ENCODE measurements at places on chromosomes 16 and 17. TPM values are rescaled to one million over a fixed set of nuclear protein-coding genes. Genes with fewer than 3 reads are reported as not detected.

The KRTAP4-1 gene
- not detected for total RNA-seq

The ABCA8 gene
- 90.5 TPM for total RNA-seq

The NR1D1 gene
- total RNA-seq, result 15.5 TPM

The TBC1D16 gene
- 111 TPM for total RNA-seq

The CSH1 gene
- total RNA-seq, result not detected

The MAF gene
- 100 TPM for total RNA-seq

The RFNG gene
- total RNA-seq, result 46.1 TPM

The TM4SF5 gene
- total RNA-seq, result not detected

The NOG gene
- 0.74 TPM for total RNA-seq

The MT1E gene
- 410 TPM for total RNA-seq

The SRCIN1 gene
- 10.1 TPM for total RNA-seq

The CMTM3 gene
- 48.1 TPM for total RNA-seq

The ANKRD40CL gene
- not detected for total RNA-seq

The GDPD3 gene
- total RNA-seq, result 4.3 TPM

The SULT1A1 gene
- 36.2 TPM for total RNA-seq

The IL17C gene
- total RNA-seq, result not detected

The ZNF469 gene
- 2.5 TPM for total RNA-seq

The DHX40 gene
- 21.3 TPM for total RNA-seq

The PPY gene
- not detected for total RNA-seq

The CAVIN1 gene
- total RNA-seq, result 681 TPM

The FA2H gene
- total RNA-seq, result not detected

The AHSP gene
- total RNA-seq, result not detected

The CHD9 gene
- total RNA-seq, result 100 TPM

The OTOP3 gene
- not detected for total RNA-seq

The ABCA3 gene
- 19.5 TPM for total RNA-seq

The RNF167 gene
- total RNA-seq, result 63.3 TPM

The KCNH6 gene
- not detected for total RNA-seq

The FBXL16 gene
- total RNA-seq, result not detected

The EMP2 gene
- total RNA-seq, result 68.1 TPM

The CACNG3 gene
- not detected for total RNA-seq

The KRT40 gene
- total RNA-seq, result not detected

The GP2 gene
- total RNA-seq, result 2.2 TPM

The MYO1D gene
- total RNA-seq, result 36.0 TPM

The RHOT2 gene
- 73.9 TPM for total RNA-seq

The DHRS13 gene
- 5.5 TPM for total RNA-seq

The RTN4RL1 gene
- 11.2 TPM for total RNA-seq

The CDH11 gene
- total RNA-seq, result 23.7 TPM

The NGFR gene
- 42.0 TPM for total RNA-seq

The OR1A1 gene
- total RNA-seq, result not detected

The TEDC2 gene
- not detected for total RNA-seq

The MFAP4 gene
- total RNA-seq, result 96.7 TPM

The SLFN5 gene
- 74.8 TPM for total RNA-seq

The SMIM5 gene
- total RNA-seq, result 0.42 TPM

The SGSM2 gene
- 35.6 TPM for total RNA-seq

The TPSG1 gene
- not detected for total RNA-seq

The TP53TG3C gene
- not detected for total RNA-seq

The PRRT2 gene
- total RNA-seq, result 1.5 TPM

The PNMT gene
- 0.35 TPM for total RNA-seq

The VASN gene
- 26.6 TPM for total RNA-seq

The ZNRF1 gene
- 23.5 TPM for total RNA-seq

The SHBG gene
- 0.71 TPM for total RNA-seq

The CTRB1 gene
- total RNA-seq, result 4.8 TPM
